AG04450 (cell line): ENCODE measurements at places on chromosomes 2 and 18. TPM values are rescaled to one million over a fixed set of nuclear protein-coding genes. Genes with fewer than 3 reads are reported as not detected.

The SERPINB12 gene
- polyA plus RNA-seq, result not detected in 2 replicates

The SERPINB3 gene
- not detected in 2 replicates for polyA plus RNA-seq

GRCh38 chr2:27263287-27264252 lies 723 bp upstream of the SLC30A3 start:
- no peak for DNase-seq

DNA sequence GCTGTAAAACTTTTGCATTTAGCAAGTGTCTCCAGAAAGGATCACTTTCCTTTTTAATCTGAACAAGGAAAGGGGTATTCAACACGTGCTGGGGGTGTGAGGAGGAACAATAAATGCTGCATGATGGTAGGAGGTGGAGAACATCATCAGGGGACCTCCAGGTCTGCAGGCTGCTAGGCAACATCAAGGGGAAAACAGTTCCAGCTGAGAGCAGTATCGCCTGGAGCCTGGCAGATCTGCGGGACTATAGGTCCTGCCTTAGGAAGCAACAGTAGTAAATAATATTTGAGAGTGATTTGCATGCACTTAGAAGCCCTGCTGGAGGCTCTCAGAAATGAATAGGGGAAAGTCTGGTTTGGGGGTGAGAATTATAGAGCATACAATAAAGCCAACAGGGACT lies 175.6 kb downstream of the SUCLG1 start:
- no peak for DNase-seq

DNA sequence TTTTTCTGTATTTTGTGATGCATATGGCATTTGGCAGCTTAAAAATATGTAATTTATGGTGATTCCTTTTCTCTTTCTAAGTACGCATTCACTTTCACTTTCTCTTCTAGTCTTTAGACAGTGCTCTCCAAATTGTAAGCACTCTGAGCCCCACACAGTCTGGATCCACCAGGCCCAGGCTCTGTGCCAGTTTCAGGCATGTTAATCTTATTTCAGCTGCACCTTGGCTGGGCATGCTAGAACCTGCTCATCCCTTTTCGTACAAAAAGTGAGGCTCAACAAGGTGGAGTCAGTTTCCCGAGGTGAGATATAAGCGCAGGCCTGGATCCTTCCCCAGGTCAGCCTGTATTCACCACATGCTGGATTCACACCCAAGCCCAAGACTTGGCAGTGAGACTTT lies 203.9 kb downstream of the MTX2 start:
- no peak for DNase-seq
